ENCODE measurements at places on chromosomes 2 and 18.
A peak's percentile ranks its signal among the peaks of the same experiment; 100 is the strongest.

- DNase-seq: no peak
Measured at GRCh38 chr2:177712462-177712861, 319.9 kb downstream of the AGPS start.

DNA sequence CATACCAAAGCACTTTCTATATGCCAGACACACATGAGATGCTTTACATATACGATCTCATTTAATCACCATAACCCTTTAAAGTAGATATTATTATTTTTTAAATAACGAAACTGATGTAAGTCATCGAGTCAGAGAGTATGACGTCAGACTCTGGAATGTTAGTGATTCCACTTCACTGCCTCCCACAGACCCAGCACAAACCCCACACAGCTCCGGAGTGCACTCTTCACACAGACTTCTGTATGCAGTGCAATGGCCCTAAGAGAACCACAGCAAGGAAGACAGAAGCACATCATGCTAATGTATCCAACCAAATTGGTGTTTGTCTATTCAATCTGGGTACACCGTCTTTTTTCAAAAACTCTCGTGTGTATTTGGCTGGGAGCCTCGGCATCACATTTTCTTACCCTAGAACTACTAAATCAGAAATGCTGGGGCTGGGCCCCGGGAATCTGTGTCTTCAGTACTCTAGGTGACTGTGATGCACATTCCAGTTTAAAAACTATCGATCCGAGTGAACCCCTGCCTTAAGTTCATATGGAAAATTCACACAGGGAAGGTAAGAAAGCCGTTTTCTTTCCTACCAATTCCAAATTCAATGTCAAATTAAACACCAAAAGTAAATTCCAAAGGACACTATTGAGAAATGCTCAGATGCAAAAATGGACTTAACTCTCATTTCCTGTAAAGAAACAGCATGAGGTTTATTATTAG, 117.7 kb upstream of the ACVR1C start:
- DNase-seq: no peak

- DNase-seq: no peak
Measured at GRCh38 chr18:489244-490023, 11.1 kb downstream of the COLEC12 start.

- peak; percentile 47 for DNase-seq
Measured at GRCh38 chr2:10909050-10909995, 2.4 kb upstream of the KCNF1 start.

GRCh38 chr2:46211461-46211860, 85.7 kb upstream of the EPAS1 start:
- no peak for DNase-seq

- DNase-seq: no peak
Measured at GRCh38 chr18:63149302-63149587, 170.3 kb downstream of the BCL2 start.

DNA sequence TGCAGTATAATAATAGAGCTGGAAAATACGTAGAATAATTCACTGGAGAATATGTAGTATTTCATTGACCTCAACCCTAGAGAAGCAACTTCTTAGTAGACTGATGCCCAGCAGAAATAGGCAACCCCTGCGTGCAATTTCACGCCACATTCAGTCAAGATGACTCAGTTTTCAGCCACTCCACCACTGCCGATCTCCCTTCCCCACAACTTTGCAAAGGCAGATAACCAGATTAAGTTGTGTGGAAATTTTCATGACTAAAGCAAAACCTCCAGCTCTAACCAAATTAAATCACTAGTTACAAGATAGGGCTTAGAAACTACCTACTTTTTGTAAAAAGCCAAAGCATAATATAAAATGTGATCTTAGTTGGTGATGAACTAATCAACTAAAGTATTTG, 63.3 kb upstream of the STK17B start:
- no peak for DNase-seq

GRCh38 chr18:79905389-79905911, 46.0 kb downstream of the SLC66A2 start:
- DNase-seq: peak; percentile 54

GRCh38 chr2:64522843-64523428, 1.2 kb upstream of the AFTPH start:
- peak; percentile 94 for DNase-seq

GRCh38 chr2:54528311-54528955, 72.3 kb downstream of the SPTBN1 start:
- DNase-seq: no peak

GRCh38 chr18:55821219-55821618, 233.2 kb upstream of the TCF4 start:
- no peak for DNase-seq

GRCh38 chr2:210523650-210524289, 32.6 kb upstream of the CPS1 start:
- no peak for DNase-seq

- DNase-seq: no peak
Measured at GRCh38 chr2:208294482-208295024, 28.5 kb downstream of the PIKFYVE start.

DNA sequence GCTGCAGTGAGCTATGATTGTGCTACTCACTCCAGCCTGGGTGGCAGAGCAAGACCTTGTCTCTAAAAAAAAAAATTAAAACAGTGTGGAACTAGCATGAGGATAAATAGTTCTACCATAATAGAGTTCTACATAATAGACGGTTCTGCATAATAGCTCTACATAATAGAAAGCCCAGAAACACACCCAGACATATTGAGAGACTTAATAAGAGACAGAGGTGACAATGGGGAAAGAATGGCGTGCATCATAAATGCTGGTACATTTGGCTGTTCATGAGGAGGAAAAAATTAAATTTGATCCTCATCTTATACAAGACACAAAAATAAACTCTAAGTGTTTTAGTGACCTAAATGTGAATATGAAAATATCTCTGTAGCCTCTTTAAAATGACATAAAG, 58.5 kb downstream of the PTRHD1 start:
- DNase-seq: no peak

DNA sequence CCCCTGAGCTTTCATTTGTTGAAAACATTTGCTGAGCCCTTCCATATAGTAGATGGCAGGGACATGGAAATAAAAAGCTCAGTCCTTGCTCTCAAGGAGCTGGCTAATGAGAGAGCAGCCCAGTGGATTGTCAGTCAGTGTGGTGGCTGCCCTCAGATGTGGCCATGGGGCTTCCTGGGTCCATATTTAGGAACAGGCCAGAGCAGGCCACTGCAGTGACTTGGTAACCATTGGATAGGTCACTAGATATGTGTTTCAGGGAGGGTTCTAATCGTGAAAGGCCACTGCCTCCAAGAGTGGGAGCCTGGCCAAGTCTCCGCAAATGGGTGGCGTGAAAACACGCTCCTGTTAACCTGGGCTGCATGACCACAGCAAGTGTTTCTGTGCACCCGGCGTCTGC, 37.4 kb downstream of the NPAS2 start:
- no peak for DNase-seq

- DNase-seq: no peak
Measured at GRCh38 chr2:8569332-8569930, 112.4 kb upstream of the ID2 start.

DNA sequence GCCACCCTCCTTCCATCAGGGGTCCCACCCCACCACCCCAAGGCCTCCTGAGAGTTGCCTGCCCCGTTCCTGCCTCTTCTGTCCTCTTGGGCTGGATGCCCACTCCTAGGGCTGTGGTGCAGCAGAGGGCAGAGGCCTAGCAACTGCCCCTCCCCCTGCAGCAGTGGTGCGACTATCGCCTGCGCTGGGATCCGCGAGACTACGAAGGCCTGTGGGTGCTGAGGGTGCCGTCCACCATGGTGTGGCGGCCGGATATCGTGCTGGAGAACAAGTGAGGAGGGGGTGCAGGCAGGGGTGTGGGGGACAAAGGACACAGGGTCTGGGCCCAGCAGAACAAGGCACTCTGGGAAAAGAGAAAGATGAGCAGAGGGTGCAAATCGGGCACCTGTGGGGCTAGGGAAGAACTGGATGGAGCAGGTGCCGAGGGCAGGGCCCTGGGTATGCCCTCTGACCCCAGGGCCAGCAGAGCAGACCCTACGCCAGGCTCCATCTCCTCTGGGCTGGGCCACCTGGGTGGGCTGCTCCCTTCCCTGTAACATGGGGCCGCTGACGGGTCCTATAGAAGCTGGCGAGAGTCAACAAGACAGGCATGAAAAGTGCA, 1.0 kb downstream of the CHRNG start:
- DNase-seq: no peak

DNA sequence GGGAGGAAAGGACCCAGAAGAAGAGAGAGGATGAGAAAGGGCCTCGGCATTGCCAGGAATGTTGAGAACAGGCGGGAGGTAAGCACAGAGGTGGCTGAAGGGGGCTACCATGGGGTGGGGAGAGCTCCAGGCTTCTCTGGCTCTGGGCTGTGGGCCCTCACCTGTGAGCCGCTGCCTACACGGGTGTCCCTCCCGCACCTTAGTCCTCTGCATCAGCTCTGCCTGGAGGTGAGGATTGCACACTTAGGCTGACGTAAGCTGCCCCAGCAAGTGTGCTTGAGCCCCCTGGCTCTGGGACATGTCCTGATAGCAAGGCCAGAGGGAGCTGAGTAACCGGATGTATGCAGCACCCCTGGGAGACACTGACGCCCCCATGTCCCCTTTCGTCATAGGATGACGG, 33.9 kb downstream of the TMEM18 start:
- DNase-seq: no peak

GRCh38 chr2:196502386-196502785, 137.1 kb upstream of the CCDC150 start:
- peak; percentile 39 for DNase-seq

DNA sequence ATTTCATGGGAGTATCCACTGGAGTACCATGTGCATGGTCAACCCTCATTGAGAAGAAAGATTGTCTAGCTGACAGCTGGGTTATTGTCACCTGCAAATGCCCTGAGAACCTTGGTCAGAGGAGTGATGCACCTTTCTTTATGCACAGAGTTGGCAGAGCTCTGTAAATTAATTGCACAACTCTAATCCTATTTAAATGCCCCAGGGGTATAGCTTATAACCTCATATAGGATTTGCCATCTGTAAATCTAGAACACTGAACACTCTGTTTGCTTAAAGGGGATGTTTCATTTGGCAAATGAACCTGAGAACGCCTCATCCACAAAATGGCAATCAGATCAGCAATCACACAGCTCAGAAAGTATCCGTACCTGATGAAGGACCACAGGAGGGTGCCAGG, 71.8 kb upstream of the SP5 start:
- no peak for DNase-seq

DNA sequence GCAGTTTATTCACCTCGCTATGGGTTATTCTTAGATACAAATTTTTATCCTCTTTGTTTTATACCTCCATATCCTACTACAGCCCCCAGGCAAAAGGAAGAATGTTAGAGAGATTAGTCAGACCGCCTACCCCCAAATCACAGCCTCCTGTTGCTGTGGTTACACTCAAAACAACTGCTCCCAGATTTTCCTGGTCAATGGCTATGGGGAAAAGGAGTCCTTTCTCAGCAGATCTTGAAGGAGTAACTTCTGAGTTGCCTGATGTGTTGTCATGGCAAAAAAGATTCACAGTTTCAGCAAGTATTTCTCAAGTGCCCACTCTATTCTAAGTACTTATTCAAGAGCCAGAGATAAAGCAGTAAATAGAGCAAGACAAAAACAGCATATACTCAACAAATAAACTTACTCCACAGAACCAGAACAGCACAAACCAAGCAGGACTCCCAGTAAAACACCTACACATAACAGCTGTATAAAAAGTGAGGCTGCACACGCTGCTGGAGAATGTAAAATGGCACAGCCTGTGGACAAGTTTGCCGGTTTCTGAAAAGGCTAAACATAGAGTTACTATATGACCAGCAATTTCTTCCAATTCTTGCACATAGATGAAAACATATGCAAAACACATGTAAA, 104.8 kb downstream of the NOL10 start:
- DNase-seq: peak; percentile 68

DNA sequence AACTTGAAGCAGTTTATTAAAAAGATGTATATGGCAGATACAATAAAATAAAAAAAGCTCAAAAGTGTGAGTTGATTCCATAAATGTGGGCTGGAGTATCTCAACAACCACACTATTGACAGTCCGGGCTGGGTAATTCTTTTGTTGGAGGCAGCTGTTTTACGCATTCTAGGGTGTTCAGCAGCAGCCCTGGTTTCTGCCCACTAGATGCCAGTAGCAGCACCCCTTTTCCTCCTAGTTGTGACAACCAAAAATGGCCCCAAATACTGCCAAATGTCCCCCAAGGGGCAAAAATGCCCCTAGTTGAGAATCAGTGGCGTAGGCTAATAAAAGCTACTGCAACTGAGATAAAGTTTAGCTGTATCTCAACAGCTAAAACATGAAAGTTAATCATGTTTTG, 44.8 kb downstream of the CHMP3 start:
- peak; percentile 29 for DNase-seq

Data from tongue (tissue), 3 donors.